ENCODE measurements at places on chromosomes 13 and 19.

GRCh38 chr13:93476175-93476574, 249.6 kb downstream of the GPC6 start:
- peak; percentile 65 for DNase-seq

- no peak for DNase-seq
These were observed 76.8 kb upstream of the SERP2 start for GRCh38 chr13:44296856-44297255.

DNA sequence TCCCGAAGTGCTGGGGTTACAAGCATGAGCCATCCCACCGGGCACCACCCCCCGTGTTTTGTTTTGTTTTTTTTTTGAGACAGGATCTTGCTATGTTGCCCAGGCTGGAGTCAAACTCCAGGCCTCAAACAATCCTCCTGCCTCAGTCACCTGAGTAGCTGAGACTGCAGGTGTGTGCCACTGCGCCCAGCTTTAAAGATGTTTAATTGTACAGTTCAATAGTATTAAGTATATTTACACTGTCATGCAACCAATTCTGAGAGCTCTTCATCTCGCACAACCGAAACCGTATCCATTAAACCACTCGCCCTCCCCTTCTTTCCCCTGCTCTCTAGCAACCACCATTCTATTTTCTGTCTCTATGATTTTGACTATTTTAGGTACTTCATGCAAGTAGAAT, 15.6 kb downstream of the NUCB1 start:
- DNase-seq: no peak

GRCh38 chr19:21612403-21612872, 107.0 kb downstream of the ZNF429 start:
- no peak for DNase-seq

DNA sequence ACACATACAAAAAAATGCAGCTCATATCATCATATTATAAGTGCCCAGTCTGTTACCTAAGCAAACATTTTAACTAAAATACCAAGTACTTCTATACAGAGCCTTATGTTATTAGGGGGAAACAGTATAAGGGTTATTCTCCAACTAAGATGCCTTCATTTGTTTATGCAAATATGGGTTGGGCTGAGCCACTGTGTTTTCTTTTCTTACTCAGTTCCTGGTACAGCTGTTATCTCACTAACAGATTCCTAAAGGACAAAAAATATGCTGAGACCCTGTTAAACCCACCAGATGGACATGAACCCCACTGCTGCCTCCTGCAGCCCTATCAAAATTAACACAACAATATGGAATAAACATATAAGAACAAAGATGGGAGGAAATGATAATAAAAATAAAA, 34.5 kb upstream of the SMAD9 start:
- DNase-seq: no peak

GRCh38 chr13:66659701-66660467, 570.3 kb downstream of the PCDH9 start:
- DNase-seq: peak; percentile 70

GRCh38 chr19:44315883-44316282, 11.1 kb upstream of the ZNF235 start:
- DNase-seq: no peak

- peak; percentile 47 for DNase-seq
These were observed 15.7 kb downstream of the PNPLA6 start for GRCh38 chr19:7550987-7551761.

- peak; percentile 4 for DNase-seq
These were observed 320.6 kb downstream of the GPC5 start for GRCh38 chr13:91719033-91719432.

DNA sequence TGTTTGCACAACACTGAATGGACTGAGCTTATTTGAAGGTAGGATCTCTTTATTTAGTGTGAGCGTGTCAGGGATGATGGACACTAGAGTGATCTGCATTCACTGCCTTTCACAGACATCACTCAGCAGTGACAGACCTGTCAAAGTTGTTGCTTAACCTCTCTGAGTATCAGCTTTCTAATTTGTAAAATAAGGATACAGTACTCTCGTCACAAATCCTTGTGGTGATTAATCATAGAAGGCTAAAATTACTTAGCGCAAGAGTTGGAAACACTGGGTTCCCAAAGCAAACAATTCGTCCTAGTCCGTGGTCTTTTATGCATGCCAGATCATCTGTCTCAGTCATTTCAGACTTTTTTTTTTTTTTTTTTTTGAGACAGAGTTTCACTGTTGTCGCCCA, 16.6 kb downstream of the CARD8 start:
- DNase-seq: no peak

GRCh38 chr13:114012141-114012540, 38.3 kb upstream of the C13orf46 start:
- DNase-seq: no peak
